Activated naive CD4-positive, alpha-beta T cell treated with anti-CD3 and anti-CD28 coated beads, Interleukin-2, amount 50 U/mL, for 16 hours (primary cell): ENCODE measurements at places on chromosomes 4 and X.
A peak's percentile ranks its signal among the peaks of the same experiment; 100 is the strongest.

- no peak for DNase-seq
Measured at GRCh38 chrX:78622831-78623230, 36.3 kb downstream of the RTL3 start.

DNA sequence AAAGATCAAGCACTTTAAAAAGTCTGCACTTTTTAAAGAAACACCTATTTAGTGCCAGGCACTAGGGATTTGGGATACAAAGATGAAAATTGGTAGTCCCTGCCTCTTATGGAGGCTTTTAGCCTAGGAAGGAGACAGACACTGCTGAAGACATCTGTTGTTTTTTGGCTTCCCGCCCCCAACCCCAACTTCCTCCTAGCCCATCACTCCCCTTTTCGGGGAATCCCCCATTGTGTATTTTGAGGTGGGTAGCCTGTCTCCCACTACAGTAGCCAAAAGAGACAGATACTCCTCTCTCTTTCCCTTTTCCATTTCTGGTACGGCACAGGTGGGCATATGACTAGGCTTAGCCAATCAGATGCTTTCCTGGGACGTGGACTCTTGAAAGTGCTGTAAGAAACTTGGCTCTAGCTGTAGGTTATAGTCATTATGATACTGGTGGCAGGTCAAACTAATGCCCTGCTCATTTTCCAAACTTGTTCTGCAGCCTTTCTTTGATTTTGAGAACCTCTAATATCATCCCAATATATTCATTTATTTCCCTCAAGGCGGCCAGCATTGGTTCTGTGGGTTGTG lies 194.6 kb upstream of the RBPJ start:
- DNase-seq: no peak

DNA sequence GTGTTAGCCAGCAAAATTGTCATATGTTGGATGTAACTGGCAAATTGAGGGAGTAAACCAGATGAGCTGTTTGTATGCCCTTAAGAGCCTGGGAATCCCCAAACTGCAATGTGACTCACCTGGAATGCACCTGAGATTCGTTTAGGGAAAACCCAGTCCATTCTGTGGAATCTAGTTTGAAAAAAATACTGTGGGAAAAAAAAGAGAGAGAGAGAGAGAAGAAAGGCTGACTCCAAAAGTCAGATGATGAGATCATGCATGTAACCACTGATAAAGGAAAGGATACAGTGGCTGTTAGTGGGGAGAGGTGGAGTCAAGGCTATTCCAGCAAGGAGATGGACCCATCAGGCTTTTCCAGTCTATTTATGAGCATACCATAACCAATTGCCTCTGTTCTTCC lies 48.5 kb downstream of the SLC9A7 start:
- DNase-seq: no peak

- no peak for DNase-seq
Measured at GRCh38 chr4:153950100-153950979, 161.5 kb upstream of the SFRP2 start.

- no peak for DNase-seq
Measured at GRCh38 chr4:141845901-141846300, 209.5 kb downstream of the IL15 start.

- DNase-seq: no peak
Measured at GRCh38 chr4:20318909-20319277, 67.2 kb downstream of the SLIT2 start.

- DNase-seq: no peak
Measured at GRCh38 chrX:130877892-130878341, 25.1 kb downstream of the ENOX2 start.

DNA sequence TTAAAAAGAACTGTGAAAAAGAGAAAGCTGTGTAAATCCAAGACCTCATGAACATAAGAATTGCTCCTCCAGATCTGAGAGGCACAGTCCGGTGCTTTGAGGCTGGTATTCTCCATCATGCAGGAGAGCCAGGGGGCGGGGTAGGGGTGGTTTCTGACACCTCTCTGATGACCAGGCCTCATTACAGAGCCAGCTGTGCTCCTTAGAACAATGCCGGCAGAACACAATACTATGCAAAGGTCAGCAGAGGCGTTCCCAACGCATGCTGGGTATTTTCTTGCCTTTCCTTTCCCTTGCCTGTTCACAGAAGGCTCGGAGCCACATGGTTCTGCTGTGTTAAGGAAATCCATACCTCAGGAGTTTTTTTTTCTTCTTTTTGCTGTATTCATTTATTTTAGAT lies 91.2 kb upstream of the SOD3 start:
- no peak for DNase-seq

DNA sequence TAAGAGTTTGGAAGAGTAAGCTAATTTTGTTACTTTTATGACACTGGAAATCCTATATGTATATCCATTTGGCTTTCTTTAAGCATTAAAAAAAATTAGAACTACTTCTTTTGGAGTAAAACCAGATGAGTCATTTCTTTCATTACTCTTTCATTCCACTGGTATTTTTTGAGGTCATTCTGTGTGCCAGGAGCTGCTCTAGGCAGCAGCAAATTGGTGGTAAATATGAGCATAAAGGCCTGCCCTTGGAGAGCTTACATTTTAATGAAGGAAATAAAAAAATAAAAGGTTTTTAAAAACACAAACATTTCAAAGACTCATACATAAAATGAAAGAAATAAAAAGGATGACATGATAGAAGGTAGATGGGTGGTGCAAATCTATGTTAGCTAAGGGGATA lies 37.4 kb downstream of the MID1 start:
- no peak for DNase-seq

DNA sequence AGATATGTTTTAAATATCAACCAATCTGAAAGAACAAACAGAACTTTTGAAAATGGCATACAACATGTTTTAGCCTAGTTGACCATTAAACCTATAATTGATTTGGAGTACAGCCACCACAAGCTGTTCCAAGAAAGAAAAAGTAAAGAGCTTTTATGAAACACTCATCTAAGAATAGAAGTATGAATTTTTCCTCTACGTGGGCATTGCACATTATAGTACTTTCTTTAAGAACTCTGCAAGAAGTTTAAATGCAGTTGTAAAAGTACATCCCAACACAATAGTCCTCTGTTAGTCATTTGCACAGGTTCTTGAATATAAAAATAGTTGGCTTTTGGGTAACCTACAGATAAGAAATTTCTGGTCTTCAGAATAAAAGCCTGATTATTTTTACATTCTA lies 933.6 kb upstream of the ADGRL3 start:
- no peak for DNase-seq

GRCh38 chr4:73139245-73139644 lies 69.7 kb upstream of the COX18 start:
- no peak for DNase-seq

DNA sequence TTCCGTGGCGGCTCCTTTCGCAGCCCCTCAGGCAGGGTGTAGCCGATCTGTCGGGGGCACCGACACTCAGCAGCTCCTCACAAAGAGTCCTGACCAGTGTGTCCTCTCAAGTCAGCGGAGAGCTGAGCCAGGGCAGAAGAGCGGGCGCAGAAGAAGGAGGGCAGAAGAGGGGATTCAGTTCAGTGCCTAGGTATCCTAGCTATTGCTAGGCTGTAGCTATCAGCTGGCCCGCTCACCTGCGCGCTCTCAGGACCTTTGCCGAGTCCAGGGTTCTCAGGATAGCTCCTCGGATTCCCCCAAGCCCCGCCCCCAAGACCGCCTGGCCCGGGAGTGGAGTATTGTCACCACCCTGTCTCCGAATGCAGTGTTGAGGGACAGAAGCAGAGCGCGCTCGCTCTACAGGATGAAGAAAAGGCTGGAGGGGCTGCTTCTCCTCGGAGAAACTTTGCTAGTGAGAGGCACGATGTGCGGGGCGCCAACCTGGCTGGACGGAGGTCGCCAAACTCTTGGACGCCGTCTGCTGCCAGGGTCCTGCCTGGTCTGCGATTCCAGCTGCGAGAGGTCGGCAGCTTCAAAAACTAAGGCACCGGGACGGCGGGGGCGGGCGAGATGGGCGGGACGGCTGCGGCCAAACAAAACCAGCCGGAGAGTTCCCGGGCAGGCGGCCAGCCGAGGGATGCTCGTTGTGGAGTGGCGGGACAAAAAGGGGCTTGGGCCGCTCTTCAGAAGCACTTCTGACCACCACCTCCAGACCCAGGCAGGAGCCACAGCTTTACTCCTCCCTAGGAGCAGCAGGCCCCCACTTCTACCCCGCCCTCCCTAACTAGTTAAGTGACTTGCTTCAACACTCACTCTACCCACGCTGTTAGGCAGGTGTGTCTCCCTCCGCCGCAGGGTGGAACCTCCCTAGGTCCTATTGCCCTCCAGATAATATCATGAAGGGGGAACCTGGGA lies at the start of gene XKRX:
TSS of gene XKRX (minus strand) at position 258 of the 954 bp plus-strand sequence. CDS start 613 bp downstream, outside the sequence.
- peak; percentile 55 for DNase-seq

DNA sequence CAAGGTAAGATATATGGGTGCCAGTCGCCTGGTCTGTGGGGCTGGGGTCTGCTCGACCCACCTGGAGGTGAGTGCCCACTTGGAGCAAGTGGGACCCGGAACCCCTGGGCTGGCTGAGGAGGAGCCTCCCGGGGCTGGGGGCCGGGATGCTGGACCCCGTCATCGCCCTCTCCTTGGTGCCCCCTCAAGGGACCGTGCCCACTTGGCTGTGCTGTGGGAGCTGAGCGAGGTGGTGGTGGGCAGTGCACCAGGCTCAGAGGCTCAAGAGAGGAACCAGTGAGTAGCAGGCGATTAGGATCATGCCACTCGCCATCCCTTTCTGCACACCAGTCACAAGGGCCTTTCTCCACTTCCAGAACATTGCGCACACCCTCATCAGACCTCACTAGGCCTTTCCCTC lies 203.8 kb upstream of the PSAPL1 start:
- no peak for DNase-seq

DNA sequence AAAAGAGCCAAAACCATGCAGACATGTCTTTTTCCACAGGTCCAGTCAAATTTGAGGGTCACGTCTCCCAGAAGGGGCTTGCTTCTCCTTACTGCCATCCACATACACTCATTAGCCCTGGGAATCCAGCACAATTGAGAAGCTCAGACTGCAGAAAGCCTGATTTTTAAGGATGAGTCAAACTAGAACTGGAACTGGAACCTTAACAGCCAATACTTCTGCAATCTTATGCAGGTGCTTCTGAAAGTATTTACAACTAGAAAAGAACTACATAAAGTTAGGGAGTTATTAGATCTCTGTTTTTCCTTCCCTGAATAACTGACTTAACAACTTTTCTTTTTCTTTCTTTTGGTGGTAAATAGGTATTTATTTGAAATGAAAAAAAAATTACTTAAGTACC lies 86.3 kb downstream of the CDS1 start:
- DNase-seq: no peak

DNA sequence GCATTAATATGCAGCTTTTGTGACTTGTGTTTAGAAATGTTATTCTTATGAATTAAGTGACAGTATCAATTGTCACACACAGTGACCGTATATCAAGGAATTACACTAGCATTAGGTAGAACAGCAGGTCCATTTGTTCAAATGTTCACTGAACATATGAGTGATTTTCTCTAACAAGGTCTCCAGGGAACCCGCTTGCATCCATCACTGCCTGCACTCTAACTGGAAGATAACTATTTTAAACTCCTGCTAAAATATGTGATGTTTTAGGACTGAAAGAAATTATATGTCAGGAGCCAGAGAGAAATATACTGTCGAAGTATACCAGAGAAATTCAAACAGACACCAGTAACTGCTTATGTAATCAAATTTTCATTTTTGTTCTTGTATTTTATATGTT lies 1395.7 kb downstream of the PCDH18 start:
- DNase-seq: no peak

DNA sequence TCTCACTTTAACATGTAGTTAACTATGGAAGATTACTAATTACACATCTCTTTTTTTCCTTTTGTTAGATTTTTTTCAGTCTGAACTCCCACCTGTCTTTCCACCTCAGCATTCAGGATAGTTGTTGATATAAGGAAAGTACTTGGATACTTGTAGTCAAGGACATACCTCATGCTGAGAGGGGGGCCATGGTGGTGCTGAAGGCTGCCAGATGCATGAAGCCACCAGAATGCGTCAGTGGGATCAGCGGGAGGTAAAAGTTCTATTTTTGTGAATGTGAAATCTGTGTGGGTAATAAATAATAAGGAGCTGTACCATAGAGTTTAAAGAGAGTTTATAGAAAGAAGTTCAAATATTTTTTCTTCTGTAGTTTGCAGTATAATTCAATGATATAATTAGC lies 13.1 kb upstream of the NDST4 start:
- no peak for DNase-seq
